ENCODE measurements at places on chromosomes 5 and 9.
A peak's percentile ranks its signal among the peaks of the same experiment; 100 is the strongest.

DNA sequence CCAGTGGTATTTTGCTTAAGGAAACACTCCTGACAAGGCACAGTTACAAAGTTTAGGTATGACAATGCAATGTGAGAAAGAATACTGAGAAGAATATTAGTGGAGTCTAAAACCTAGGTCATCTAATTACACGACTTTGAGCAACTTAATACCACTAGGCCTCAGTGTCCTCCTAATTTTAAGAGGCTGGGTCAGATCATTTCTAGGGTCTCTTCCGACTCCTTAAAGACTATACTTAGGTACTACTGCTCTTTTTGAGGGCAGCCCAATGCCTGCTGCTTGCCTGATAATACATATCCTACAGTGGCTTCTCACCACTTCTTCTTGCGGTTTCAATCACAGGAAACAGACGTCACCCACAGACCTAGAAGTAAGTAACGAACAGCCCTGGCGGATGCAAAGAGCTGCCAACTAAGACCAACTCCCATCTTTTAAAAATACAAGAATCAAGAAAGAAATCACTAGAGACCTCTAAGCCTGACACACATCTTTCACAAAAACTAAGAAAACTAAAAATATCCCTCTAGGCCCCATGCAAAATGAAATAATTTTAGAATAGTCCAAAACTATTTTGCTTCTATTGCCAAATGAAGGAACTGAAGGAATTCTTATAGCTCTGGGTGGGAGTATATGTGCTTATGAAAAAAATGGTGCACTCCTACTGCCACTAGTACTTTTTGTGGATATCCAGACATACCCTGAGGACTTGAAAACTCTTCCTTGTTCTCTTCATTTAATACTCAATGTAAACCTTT lies 13.1 kb downstream of the DIAPH1 start:
- DNase-seq: peak; percentile 87

DNA sequence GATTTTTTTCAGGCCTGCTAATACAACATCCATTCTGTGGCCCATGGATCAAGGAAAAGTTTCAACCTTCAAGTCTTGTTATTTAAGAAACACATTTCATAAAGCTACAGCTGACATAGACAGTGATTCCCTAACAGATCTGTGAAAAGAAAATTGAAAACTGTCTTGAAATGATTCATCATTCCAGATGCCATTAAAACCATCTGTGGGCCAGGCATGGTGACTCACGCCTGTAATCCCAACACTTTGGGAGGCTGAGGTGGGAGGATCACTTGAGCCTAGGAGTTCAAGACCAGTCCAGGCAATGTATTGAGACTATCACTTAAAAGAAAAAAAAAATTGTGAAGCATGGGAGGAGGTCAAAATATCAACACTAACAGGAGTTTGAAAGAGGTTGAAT lies 6.0 kb downstream of the RAPGEF6 start:
- DNase-seq: no peak

- no peak for DNase-seq
These were observed 312.9 kb upstream of the PRR16 start for GRCh38 chr5:120151181-120151580.

DNA sequence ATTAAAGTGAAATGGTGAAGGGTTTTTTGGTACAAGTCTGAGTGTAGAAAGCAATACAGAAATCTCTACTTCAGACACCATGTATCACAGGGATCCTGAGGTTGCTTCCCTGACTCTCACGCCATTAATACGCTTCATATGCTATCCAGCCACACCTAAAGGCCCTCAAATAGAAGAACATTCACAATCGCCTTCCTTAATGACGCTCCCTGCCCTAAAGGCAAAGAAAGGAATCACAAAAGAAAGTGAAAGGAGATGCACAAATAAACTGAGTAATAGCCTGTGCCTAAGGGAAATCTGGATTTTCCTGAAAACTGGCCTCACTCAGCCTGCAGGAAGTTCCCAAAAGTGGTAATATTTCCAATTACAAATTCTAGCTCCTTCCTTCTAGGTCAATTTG lies 1002.7 kb upstream of the DMAC1 start:
- DNase-seq: no peak

DNA sequence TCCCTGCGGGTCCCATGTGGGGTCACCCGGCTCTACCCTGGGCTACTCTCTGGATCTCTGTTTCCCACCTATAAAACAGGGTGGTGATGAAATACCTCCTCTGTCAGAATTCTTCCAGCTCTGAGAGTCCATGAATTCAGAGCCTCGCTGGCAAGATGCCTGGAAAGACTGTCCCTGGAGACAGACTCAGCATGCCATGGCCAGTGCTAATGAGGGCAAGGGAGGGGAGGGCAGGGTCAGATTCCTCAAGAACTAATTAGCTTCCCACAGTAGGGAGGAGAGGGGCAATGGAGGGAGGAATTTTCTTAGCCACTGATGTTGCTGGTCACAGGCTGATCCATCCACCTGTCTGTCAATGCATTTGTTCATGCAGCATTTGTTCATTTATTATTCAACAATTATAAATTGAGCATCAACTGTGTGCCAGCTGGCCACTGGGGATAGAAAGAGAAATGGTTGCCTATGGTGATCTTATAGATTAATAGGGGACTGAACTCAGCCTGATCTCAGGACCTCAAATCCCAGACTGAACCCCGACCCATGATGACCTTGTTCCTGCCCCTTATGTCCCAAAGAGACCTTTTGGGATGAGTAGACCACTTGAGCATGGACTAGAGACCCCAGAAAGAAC lies 4.7 kb downstream of the SYNPO start:
- DNase-seq: no peak

DNA sequence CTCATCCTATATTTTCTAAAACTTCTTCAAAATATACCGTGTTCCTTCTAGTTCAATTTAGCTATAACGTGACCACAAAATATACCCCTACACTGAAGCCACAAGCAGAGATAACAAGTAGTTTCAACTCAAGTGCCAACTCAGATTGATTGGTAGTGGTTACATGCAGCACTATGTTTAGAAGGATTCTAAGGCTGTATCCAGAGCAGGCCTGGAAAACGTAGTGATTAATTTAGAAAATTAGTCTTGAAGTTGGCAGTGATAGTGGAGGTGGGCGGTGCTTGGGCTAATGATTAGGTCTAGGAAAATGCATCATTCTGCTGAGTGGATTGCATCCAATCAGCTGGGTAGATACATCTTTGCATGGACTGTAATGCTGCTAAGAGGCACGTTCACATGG lies 61.5 kb downstream of the MAMDC2 start:
- no peak for DNase-seq

DNA sequence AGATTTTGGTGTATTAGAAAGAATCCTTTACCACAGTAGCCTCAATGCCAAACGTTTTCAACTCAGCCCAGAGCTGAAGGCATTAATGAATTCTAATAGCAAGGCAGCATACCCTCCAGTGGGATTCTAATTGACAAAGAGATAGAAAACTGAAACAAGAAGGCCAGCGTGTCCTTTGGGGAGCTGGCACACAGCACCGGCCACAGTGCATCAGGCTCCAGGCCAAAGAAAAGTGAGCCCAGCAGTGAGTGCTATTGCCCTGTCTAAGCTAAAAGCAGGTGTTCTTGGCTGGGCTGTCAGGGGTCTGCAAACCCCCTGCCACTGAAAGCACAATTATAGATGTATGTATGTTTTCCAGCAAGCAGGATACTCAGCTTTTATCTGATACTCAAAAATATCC lies 40.4 kb downstream of the PPIC start:
- DNase-seq: no peak

DNA sequence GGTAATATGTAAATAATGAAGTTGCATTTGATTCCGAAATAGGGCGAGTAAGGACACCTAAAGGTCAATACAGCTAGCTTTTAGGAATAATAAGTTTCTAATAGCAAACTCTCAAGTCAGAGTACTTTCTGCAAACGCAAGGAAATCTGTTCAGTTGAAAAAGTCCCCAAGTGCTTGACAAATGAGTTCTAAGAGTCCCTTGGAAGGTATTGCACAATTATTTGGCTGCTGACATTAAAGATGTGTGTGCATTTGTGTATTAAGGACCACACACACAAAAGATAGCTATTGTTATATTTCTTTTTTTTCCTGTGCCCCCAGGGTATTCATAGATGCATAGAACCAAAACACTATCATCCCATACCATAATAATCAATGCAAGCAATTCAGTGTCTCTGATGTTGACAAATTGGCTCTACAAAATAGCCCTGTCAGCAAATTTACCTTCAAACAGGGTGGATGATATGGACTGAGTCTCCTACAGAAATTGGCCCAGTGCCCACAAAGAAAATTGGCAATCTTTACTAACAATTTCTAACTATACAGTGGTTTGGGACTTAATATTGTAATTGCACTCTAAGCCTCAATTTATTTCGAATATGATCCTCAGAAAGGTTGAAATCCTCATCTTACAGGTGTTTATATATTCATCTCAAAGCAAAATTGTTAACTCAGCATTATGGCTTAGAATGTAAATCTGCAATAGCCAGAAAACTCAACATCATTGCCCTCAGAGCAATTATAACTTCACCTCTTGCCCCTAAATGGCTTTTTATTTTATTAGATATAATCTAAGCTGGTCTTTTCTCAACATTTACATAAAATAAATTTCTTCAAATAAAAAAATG lies 827.2 kb downstream of the MAT2B start:
- DNase-seq: no peak

DNA sequence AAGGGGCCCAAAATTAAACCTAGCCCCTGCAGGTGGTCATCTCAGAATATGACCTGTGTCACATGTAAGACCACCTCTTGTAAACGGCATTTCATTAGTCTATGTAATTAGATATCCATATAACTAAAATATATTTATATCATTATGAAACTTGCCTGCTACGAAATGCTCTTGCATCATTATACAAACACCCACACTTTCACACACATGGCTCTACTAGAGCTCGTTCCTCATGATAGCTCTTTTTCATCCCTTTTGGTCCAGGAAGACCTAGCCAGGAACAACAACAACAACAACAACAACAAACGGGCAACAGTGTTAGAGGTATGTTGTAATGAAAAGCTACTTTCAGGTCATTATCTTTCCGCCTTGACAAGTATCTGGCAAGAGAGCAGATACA lies 58.6 kb downstream of the LHFPL2 start:
- no peak for DNase-seq

DNA sequence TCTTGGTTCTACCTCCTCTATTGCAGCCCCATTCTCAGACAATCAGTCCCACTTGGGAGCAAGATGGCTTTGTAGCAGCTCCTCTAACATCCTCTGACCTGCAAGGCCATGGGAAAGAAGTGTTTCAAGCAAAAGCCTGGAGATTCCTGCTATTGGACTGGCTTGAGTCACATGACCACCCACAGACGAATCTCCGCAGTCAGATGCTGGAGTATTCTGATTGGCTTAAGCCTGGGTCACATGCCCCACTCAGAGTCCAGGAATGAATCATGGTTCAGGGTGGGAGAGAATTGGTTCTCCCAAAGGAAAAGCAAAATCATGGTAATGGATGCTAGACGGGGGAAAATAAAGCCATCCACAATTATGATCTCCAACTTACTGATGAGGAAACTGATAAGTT lies 22.6 kb upstream of the LMX1B start:
- no peak for DNase-seq

DNA sequence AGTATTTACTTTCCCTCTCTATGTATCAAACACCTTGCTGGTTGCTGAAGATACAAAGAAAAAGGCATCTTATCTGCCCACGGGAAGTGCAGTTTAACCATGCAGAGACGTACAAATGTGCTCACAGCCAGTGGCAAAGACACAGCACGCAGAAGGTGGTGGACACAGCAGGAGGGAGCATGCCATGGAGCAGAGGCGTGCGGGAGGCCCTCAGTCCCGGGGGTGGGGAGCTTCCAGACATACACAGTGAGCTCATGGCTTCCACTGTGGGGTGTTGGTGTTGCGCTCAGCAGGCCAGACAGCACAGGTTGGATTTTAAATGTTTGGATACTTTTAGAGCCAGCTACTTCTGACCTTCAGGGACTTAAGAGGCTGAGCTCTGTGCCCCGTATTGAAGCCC lies 8.8 kb upstream of the BARX1 start:
- no peak for DNase-seq

DNA sequence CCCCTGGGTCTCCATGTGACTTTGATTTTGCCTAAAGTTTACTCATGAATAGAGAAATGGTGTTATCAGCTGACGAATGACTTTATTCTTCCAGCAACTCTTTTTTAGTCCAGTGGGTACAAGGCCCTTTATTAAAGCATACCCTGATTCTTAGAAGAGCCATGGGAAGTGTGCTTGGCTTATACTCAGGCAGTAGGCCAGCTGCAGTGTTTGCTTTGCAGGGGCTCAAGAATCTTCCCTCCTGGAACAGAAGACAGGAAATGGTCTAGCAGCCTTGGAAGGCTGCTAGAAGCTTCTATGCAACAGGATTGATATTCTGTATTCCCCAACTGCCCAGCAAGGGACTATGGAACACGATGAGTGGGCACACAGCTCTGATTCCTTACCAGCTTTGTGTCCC lies 73.4 kb upstream of the PLPP6 start:
- no peak for DNase-seq

GRCh38 chr5:102715082-102715807 lies 39.9 kb upstream of the PAM start:
- no peak for DNase-seq

DNA sequence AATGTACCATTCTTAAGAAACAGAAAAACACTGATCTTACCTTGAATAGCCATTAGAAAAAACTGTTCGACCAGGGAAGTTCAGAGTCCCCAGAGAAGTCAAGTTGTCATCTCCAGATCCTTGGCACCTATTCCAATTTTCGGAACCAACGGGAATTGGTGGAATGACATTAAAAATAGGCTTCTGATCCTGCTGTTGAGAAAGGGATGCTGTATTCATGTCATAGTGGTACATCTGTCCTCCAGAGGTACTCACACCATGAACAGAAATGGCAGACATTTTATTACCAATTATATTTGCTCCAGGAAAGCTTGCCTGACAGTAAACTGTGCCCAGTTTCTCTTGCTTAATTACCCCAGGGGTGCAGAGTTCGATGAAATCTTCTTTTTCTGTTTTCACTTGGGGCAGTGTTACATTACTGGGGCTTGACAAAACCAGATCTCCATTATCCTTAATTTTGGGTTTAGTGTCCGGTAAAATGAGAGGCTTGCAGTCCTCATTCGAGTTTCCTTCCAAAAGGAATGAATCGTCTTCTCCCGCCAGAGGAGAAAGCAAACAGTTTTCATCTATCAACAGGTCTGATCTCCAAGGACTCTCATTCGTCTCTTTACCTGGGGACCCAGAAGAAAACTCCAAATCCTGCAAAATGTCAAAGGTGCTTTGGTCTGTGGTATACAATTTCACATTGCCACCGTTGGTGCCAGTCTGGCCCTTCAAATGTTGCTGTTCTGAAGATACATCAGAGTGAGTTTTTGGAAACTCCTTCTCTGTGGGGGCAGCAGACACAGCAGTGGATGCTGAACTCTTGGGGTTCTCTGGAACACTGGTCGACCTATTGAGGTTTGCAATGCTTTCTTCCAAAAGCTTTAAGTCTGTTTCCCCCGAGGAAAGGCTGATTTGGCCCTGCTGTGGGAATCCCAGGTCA lies 3.6 kb downstream of the NR3C1 start:
- DNase-seq: no peak

- DNase-seq: no peak
These were observed 28.7 kb upstream of the C5orf46 start for GRCh38 chr5:147935032-147935431.

GRCh38 chr5:24080046-24080445 lies 564.7 kb downstream of the CDH10 start:
- DNase-seq: no peak

- no peak for DNase-seq
These were observed 51.1 kb downstream of the NFIB start for GRCh38 chr9:14262827-14263226.

Data from CD4-positive, alpha-beta T cell treated with Interleukin-12 subunit alpha and Interleukin-12 subunit beta, for 1 hour (primary cell).